IgD-negative memory B cell (primary cell): ENCODE measurements at places on chromosomes 6 and 20. TPM values are rescaled to one million over a fixed set of nuclear protein-coding genes. Genes with fewer than 3 reads are reported as not detected.

OPN5 gene
- polyA plus RNA-seq, result not detected

SCRT2 gene
- not detected for polyA plus RNA-seq

CLVS2 gene
- polyA plus RNA-seq, result not detected

DSP gene
- 3.2 TPM for polyA plus RNA-seq

TP53INP2 gene
- 1.3 TPM for polyA plus RNA-seq

EYA2 gene
- polyA plus RNA-seq, result 0.11 TPM

SOBP gene
- polyA plus RNA-seq, result 1.0 TPM

FOXS1 gene
- polyA plus RNA-seq, result not detected

TINAG gene
- polyA plus RNA-seq, result not detected

BTBD3 gene
- polyA plus RNA-seq, result not detected

CRISP1 gene
- not detected for polyA plus RNA-seq

DPM1 gene
- 62.1 TPM for polyA plus RNA-seq
